ENCODE measurements at places on chromosomes 12 and 14.

DNA sequence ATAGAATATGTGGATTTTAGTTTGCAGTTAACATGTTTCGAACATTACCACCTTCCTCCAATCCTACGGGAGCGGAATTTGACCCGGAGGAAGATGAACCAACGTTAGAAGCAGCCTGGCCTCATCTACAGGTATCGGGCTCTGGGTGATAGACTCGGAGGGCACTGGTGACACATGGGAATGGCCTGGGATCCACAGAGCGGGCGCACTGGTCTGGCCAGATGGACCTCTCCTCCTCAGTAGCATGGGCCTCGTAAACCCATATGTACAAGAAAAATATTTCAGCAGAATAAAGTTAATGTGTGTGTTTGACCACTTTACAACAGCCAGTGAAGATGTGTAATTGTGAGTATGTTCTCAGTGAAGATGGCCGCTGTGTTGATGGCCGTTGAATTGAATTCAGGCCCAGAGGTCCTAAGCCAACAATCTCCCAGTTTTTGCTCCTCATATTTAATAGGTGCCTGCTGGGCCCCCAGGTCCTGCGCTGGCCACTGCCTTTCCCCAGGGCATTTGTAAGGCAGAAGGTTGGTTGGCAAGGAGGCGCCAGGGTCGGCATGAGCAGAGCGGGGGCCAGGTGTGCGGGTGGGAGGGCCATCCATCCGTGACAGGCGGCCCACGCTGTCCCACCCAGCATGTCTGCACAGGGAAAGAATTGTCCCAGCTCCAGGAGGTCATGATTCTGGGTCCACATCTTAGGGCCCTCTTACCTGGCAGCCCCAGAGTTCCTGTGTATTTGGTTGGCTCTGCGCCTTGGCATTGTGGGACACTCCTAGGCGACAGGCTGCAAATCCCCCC lies 82.0 kb upstream of the DYNC1H1 start:
- DNase-seq, result no peak

- no peak for DNase-seq
These were observed 391 bp downstream of the SERPINA4 start for GRCh38 chr14:94561656-94562010.

DNA sequence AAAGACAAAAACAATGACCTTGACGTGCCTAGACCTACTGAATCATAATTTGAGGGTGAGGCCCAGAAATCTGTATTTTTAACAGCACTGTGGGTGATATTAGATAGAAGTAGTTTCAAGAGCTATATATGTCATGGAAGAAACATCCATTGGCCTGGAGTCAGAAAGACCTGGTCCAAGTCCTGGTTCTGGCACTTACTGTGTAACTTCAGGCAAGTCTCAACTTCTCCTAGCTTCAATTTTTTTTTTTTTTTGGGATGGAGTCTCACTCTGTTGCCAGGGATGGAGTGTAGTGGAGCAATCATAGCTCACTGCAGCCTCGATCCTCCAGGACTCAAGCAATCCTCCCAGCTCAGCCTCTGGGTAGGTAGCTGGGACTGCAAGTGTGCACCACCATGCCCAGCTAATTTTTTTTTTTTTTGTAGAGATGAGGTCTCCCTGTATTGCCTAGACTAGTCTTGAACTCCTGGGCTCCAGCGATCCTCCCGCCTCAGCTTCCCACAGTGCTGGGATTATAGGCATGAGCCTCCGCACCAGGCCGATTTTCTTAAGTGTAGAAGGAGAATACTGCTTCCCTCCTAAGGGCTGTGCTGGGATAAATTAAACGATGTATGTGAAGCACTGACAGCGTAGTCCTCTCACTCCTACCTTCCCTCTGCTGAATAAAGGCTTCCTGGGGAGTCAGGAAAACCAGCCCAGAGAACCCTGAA lies 14.3 kb upstream of the GPX2 start:
- no peak for DNase-seq

- no peak for DNase-seq
These were observed 43.8 kb upstream of the PPM1H start for GRCh38 chr12:62978768-62979167.

GRCh38 chr12:56636675-56637540 lies 6.8 kb upstream of the BAZ2A start:
- peak; percentile 96 for DNase-seq

DNA sequence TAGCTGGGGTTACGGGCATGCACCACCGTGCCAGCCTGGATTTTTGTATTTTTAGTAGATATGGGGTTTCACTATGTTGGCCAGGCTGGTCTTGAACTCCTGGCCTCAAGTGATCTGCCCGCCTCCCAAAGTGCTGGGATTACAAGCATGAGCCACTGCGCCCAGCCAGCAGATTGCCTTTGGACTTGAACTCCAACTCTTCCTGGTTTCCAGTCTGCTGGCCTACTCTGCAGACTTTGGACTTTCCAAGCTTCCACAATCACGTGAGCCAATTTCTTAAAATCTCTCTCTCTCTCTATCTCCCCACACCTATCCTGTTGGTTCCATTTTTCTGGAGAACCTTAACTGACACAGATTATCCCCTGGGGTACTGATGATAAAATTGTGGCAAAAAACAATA lies 55.0 kb downstream of the EMP1 start:
- no peak for DNase-seq

GRCh38 chr14:44620121-44621019 lies 113.3 kb upstream of the FSCB start:
- DNase-seq, result no peak

- no peak for DNase-seq
These were observed 73.8 kb upstream of the RIN3 start for GRCh38 chr14:92439537-92440344.

GRCh38 chr14:64572386-64573104 lies 22.8 kb downstream of the PPP1R36 start:
- DNase-seq, result no peak

- DNase-seq, result no peak
These were observed 18.8 kb upstream of the HIGD1C start for GRCh38 chr12:50933459-50934124.

DNA sequence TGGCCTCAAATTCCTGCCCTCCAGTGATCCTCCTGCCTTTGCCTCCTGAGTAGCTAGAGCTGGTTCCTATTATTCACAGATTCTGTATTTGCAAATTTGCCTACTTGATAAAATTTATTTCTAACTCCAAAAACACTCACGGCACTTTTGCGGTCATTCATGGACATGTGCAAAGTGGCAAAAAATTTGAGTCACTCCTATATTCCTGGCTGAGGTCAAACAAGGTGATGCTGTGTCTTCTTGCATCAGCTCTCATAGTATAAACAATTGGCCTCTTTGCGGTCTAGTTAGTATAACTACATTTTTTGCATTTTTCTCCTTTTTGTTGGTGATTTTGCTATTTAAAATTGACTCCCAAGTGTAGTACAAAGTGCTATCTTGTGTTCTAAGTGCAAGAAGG lies 24.7 kb downstream of the ATF1 start:
- DNase-seq, result peak; percentile 9

DNA sequence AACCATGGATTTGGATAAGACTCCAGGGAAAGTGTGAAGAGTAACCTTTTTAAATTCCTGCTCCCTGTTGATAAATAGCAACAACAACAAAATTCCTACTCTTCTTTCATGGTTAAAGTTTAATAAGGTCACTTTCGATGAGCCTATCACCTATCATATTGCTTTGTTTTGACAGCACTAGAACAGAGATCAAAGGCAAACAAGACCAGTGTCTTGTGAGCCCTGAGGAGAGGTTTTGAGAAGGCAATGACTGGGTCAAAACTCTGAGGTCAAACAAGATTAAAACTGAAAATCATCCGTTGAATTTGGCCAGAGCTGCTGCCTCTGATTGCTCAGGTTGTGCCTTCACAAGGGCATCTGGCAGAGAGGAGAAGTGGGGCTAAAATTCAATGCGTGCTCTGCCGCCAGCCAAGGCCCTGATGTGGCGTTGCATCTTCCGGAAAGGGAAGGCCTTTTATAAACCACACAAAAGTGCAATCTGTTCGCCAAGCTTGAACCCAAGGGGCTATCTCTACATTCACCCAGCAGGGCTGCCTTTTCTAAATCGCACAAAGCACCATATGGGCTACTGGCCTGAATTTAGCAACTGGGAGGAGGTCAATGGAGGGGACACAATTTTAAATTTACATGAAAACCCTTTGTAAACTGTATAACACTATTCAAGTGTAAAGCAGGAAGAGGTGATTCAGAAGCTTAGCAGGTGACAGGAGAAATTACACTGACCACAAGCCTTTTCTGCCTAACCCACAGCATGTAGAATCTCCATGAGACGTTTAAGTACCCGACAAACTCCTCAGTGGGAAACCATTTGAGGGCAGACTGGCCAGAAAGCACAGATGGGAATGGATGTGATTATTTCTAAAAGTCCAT lies 140.8 kb downstream of the DAD1 start:
- no peak for DNase-seq

DNA sequence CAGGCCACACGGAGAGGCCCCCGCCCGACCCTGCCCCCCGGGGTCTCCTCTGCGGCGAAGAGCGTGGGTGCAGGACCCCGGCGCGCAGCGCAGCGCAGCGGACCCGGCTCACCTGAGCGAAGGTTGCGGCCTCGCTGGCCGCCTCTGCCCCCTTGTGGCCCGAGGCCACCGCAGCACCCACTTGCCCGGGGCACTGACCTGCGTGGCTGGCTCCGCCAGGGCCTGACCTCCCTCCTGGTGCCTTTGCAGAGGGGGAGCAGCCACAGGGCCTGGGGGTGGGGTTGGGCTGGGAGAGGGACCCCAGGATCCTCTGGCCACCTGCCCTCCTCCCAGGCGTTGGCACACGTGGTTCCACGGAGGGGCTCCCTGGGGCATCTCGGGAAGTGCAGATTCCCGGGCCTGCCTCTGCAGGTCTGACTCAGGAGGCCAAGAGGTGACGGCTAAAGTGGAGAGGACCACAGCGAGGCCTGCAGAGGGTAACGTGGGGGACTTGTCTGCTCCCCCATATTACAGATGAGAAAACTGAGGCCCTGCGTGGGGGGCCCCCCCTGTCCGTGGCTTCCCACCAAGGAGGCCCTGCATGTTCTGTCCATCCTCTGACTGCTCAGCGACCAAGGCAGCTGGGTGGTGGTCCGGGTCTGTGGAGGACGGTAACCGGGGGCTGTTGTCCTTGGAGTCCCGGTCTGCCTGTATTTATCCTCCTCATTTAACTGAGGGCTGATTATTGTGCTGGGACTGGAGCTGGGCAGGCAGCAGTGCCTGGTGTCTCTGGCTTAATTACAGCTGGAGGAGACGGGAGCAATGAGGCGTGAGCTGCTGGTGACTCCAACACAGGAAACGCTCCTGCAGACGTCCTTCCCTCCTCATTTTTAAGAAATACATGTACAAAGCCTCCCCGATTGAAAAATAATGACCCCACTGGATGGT lies 67.9 kb upstream of the BEGAIN start:
- DNase-seq, result no peak

Data from GM03348 (cell line).